ENCODE measurements at places on chromosomes 5 and 9. TPM values are rescaled to one million over a fixed set of nuclear protein-coding genes. Genes with fewer than 3 reads are reported as not detected.

ATP10B gene
- total RNA-seq, result not detected

SLIT3 gene
- 0.10 TPM for total RNA-seq

PCDHAC1 gene
- 0.10 TPM for total RNA-seq

DBH gene
- total RNA-seq, result not detected

SPATA31A5 gene
- not detected for total RNA-seq

SUSD3 gene
- 0.98 TPM for total RNA-seq

CBY3 gene
- not detected for total RNA-seq

IL4 gene
- total RNA-seq, result not detected

HARS1 gene
- 60.9 TPM for total RNA-seq

RGP1 gene
- total RNA-seq, result 19.4 TPM

PRKAA1 gene
- 146 TPM for total RNA-seq

SMIM32 gene
- total RNA-seq, result not detected
